ENCODE measurements at places on chromosomes 5 and 9.
A peak's percentile ranks its signal among the peaks of the same experiment; 100 is the strongest.

- no peak for DNase-seq
Observed at GRCh38 chr5:163459462-163459818, 462 bp downstream of the NUDCD2 start.

- DNase-seq: no peak
Observed at GRCh38 chr5:62690421-62690820, 111.8 kb downstream of the LRRC70 start.

DNA sequence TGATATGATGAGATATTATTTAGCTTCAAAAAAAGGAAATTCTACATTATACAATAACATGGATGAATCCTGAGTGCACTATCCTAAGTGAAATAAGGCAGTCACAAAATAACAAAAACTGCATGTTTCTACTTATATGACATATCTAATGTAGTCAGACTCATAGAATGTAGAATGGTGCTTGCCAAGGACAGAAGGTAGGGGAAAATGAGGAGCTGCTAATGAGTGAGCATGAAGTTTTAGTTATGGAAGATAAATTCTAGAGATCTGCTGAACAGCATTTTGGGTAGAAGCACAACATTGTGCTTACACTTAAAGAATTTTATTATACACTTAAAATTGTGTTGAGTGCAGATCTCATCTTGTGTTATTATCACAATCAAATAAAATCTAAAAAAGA is 812.4 kb downstream of the KCTD16 start:
- no peak for DNase-seq

GRCh38 chr9:135216791-135217441 is 129.4 kb downstream of the OLFM1 start:
- DNase-seq: no peak

GRCh38 chr9:121219530-121219929 is 17.9 kb upstream of the RAB14 start:
- DNase-seq: no peak

DNA sequence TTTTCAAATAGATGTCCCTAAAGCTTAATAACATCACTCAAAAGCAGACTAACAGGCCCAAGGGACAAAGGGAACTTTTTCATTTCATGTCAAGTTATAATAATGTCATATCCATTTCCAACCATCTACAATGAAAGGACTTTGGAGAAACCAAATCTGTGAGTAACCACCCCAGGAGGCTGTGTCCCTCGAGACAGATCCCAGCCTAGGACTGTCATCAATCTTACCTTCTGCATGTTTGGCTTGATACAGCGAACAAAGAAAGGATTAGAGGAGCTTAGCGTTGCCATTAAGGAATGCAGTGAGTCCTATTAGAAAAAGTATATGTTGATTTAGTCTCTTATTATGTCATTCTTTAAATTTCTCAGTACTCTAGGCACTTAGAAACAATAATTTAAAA is 137.8 kb upstream of the RETREG1 start:
- no peak for DNase-seq

DNA sequence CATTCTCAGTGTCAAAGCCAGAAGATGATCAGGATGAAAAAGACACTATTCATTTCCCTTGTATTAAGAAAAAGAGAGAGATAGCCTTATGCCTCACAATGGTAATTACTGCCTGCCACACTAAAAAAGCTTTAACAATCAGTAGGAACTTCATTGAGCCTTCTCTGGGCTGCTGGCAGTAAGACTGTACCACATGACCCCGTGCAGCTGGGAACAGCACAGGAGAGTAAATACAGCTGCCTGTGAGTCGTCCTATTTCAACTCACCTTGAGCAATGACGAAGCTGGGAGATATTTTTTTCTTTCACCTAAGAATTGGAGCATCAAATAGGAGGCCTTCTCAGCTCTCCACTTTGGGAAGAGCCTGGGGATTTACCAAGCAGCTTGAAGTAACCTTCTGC is 316.3 kb downstream of the GABRB2 start:
- no peak for DNase-seq

DNA sequence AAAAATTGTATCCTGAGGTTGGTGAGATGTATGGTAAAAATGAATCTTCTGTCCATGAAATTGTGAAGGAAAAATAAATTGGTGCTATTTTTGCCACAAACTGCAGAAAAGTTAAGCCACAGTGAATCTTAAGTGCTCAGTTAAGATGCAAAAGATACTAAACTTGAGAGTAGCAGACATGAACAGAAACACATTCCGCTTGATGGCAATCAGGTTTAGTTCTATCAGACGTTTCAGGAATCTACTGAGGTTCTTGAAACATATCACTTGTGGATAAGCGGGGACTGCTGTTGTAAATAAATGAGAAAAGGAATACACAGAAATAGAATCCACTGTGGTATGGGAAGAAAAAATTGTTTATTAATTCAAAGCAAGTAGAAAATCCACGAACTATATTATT is 311.2 kb upstream of the PRR16 start:
- no peak for DNase-seq

DNA sequence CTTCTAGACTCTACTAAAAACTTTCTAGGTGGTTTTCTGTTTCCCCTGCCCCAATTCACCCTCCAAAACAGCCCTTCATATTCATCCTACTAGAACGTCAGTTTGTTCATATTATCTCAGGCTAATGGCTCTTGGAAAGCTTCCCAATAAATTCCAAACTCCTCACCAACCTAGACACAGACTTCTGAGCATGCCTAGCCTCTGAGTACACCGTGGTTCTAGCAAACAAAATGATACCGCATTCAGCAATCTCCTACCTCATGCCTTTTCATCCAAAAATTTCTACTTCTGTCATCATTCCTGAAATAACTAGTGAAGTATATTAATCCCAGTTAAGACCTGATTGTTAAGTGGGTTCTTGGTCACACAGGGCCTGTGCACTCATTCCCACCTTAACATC is 46.5 kb upstream of the NR5A1 start:
- no peak for DNase-seq

- DNase-seq: no peak
Observed at GRCh38 chr9:94692601-94693000, 33.9 kb upstream of the AOPEP start.

DNA sequence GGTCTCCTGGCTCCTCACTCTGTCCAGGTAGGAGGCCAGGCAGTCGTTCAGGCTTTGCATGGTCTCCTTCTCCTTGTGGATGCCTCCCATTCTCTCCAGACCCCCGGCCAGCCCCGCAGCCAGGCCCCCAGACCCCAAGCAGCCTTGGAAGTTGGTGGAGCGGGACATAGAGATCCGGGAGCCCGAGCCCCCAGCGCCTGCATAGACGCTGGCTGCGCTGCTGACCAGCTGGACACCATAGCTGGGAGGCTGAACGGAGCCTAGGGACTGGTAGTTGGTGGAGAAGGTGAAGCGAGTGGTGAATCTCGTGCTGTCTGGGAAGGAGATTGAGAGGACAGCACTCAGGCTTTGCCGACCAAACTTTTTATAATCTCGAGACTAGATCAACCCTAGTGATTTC is 35.9 kb downstream of the FOXI1 start:
- no peak for DNase-seq

DNA sequence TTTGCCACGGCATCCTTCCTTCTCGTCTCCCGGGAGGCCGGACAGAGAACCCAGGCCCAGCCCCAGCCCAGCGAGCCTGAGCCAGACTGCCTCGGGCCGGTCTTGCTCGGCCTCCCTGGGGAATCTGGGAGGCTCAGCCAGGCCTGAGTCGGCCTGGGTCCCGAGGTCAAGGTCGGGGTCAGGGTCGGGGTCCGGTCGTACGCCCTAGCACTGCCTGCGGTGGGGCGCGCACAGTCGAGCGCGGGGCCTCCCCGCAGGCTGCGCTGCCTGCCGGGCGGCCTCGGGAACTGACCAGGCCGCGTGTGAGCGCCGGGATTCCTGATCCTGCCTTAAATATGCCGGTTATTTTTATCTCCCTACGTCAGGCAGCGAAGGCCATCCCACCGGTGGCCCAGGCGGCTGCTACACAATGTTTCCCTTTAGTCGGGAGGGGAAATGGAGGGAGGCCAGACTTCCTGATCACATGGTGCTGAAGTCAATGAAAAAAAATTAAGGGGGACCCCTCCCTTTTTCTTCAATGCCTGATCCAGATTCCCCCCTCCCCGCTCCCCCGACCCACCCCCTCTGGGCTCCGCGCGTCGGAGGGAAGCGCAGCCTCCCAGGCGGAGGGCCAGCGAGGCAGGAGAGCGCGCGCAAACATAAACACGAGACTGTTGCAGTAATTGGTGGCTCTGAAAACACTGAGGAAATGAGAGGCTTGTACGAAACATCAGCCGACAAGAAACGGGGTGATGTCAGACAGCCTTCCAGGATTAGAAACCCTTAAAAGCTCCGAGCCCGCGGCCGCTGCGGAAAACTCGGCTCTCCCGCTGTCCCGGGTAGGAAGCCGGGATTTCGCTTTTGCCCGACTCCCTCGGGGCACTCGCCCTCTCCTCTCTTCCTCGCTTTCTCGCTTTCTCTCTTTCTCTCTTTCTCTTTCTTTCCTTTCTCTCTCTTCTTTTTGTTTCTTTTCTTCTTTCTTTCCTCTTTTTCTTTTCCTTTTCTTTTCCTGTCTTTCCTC is 148.2 kb upstream of the KLF4 start:
- DNase-seq: no peak

GRCh38 chr9:77475641-77476473 is 172.3 kb downstream of the GNA14 start:
- DNase-seq: peak; percentile 21

Data from activated gamma-delta T cell treated with Interleukin-2 at 50 U/mL for 16 hours (primary cell).